ENCODE measurements at places on chromosomes 7 and 10.

DNA sequence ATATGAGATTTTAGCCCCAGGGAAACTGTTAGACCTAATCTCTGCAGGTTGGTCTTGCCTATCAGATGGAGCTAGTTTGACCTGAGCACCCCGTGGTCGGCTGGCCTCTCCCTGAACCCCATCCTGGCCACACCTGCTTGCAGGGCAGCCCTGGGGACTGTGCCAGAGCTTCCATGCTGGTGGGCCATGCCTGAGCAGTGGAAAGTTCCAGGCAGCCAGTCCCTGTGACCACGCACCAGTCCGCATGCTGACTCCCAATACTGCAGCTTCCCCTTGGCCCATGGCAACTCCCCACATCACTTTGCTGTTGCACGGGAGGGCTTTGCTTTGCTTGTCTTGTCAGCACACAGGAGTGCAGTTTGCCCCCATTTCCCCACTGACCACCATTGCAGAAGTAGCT, 427.8 kb upstream of the SEMA3D start:
- DNase-seq = no peak

GRCh38 chr10:77533146-77533886, 104.3 kb downstream of the KCNMA1 start:
- no peak for DNase-seq

- peak; percentile 49 for DNase-seq
These were observed 177.3 kb downstream of the C7orf25 start for GRCh38 chr7:42734568-42734967.

- peak; percentile 84 for DNase-seq
These were observed 129.0 kb downstream of the BICC1 start for GRCh38 chr10:58641708-58642107.

GRCh38 chr7:144709066-144709465, 126.8 kb downstream of the TPK1 start:
- no peak for DNase-seq

- no peak for DNase-seq
These were observed 18.5 kb downstream of the ABRAXAS2 start for GRCh38 chr10:124820121-124820520.

DNA sequence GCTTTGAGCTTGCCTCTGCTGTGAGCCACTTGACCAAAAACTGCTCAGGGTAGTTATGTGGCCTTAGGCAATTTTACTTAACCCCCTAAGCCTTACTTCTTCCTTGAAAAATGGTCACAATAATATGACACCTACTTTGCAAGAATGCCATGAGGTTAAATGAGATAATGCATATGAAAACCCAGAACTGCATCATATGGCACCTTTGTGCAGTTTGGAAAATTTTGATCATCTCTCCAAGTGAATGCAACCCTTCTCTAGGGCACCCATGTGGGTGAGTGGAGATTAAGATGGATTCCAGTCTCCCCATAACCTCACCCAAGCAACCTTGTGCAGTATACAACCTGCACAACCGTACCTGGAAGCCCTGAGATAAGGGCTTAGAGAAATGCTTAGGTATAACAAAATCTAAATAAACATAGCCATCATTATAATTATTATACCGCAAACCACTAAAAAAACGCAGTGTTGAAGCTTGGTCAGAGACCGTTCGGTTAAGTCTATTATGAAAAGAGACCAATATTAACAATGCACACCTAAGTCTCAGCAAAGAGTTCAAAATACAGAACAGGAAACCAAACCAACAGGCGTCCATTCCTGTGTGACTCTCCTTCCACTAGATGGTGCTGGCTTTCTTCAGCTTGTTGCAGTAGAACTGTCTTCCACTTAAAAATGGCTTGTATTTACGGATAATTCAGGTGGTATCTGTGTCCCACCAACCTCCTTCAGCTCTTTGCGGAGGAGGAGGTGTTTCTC, 21.0 kb upstream of the ASB15 start:
- peak; percentile 27 for DNase-seq

- no peak for DNase-seq
These were observed 3.9 kb downstream of the DCLRE1A start for GRCh38 chr10:113849946-113850345.

DNA sequence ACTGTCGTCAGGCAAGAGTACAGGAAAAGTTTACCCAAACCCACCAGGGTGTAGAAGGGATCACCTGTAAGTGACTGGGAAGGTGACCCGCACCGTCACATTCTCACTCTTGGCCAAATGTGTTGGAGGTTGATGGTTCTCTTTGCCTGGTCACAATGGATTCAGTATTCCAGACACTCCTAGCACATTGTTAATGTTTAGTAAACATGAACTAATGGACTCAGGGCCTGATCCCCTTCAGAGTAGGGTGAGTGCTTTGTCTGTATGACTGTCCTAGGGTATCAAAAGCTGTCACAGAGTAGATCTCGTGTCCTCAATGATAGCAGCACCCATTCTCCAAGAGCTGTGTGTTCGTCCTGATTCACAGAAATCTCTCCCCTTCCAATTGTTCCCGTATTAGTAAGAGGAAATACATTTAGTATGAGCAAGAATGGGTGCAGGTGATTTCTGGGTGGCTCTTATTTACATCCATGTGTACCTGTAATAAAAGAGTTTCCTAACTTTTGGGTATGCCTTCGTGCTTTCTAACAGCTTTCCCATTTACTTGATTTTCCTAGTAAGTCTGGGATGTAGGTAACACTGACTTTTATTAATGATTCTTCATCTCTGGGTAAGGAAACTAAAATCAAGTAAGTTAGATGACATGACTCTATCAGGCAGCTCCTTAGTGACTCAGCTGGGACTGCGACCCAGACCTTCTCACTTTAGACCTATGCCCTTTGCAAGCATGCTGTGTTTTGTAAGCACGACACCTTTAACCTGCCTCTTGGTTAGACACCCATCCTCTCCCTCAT, 4.7 kb downstream of the EEPD1 start:
- DNase-seq = no peak

DNA sequence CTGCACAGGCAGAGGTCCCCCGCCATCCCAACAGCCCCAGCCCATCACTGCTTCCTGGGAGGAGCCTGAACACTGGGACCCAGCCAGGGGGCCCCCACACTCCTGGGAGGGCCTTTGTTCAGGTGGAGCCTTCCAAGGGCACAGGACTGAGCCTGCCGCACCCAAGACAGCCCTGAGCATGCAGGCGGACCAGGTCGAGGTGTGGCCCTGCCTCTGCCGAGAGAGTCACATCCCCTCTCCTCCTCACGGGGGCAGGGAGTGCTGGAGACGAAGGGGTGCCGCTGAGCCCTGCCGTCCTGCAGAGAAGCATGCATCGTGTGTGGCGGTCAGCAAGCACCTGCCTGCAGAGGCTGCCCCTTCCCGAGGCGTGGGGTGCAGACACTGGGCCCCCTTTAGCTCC, 7.3 kb upstream of the MAFK start:
- DNase-seq = no peak

GRCh38 chr10:102868911-102869257, 386 bp upstream of the AS3MT start:
- peak; percentile 21 for DNase-seq

- DNase-seq = no peak
These were observed 3.1 kb downstream of the RASGEF1A start for GRCh38 chr10:43263551-43264343.

DNA sequence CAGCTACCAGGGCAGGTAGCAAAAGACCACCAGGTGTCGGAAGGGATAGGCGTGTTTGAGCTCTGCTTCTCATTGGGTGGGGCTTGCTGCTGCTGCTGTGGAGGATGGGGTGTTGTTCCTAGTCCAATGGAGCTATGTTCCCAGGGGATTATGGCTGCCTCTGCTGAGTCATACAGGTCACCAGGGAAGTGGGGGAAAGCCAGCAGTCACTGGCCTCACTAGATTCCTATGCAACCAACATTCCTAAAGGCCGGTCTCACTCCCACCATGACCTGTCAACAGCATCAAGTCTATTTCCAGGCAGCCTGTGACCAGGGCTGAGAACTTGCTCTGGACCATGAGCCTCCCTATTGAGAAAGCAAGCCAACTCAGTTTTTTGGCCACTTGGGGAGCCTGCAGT, 1160.8 kb downstream of the REEP3 start:
- DNase-seq = peak; percentile 82

- DNase-seq = no peak
These were observed 20.6 kb upstream of the CABCOCO1 start for GRCh38 chr10:61642150-61642571.

- DNase-seq = no peak
These were observed 20.7 kb downstream of the MET start for GRCh38 chr7:116692401-116693308.

DNA sequence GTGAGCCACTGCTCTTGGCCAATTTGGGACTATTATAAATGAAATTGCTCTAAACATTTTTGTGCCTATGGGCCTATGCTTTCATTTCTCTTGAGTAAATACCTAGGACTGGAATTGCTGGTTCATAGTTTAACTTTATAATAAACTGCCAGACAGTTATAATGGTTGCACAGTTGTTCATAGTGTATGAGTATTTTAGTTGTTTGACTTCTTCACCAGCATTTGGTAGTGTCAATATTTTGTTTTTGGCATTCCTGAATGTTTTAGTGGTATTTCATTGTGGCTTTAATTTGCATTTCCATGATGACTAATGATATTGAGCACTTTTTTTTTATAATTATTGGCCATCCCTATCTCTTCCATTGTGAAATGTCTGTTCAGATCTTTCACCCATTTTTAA, 29.5 kb downstream of the PLEKHA8 start:
- peak; percentile 74 for DNase-seq

GRCh38 chr7:120723465-120724385, 134.2 kb downstream of the TSPAN12 start:
- DNase-seq = no peak

- DNase-seq = peak; percentile 46
These were observed 151.5 kb downstream of the JAZF1 start for GRCh38 chr7:28029051-28029450.

DNA sequence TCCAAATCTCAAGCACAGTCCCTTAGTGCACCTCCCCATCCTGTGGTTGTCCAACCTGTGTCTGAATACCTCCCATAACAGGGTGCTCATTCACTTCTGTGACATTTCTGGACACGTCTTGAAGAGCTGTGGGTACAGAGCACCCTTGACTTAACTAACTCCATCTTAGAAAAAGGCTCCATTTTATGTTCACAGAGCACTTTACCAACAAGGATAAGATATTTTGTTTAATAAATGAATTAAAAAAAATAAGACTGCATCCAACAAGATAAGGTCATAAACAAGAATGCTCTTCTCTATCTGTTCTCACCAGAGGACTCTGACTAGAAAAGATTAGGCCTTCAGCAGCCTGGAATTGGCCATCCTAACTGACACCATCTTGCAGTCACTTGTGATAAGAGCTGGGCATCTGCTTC, 335.2 kb upstream of the ZNF32 start:
- DNase-seq = no peak

DNA sequence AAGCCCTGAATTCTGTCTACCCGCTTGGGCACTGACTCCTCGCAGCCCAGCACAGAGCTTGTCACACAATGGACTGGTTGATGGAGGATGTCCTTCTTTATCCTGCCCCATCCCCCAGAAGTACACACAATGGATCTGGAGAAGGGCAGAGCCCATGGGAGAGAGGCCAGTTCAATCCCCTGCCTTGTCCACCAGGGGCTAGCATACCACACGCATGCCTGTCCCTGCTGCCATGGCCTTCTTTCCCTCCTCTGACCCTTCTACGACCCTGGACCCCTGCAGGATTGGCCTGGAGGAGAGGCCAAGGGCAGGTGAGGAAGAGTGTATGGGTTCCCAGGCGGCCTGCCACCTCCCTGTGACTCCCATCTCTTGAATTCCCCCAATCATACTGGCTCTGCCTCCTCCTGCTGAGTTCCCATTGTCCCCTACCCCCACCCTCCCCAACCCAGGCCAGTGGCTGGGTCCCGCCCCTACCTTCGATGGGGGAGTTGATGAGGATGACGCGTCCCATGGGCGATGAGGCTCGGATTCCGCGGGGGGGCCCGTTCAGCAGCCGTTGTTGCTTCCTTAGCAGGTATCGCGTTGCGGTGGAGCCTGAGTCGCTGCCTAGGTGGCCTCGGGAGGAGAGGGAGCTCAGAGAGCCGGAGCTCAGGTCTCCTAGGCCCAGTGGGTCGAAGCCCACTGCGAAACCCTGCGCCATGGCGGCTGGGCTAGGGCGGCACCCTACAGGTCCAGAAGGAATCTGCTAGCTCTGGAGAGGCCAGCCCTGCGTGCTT, 1.2 kb downstream of the PDZD7 start:
- no peak for DNase-seq

DNA sequence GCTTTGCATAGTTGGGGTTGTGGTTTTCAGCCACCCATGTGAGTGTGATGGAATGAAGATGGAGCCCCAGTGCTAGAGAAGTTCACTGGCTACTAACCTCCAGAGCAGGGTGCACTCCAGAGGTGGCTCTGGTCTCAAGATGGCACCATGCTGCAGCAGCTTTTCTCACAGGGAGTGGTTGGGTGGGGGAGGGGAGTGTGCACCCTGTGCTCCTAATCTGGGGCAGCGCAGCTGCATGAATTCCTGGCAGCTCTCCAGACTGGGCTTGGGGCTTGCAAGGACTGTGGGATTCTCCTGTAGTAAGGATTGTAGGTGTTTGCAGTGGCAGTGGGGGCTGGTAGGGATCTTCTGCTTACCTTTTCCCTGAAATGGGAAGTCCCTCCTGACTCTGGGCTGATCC, 23.7 kb downstream of the PHTF2 start:
- DNase-seq = no peak

DNA sequence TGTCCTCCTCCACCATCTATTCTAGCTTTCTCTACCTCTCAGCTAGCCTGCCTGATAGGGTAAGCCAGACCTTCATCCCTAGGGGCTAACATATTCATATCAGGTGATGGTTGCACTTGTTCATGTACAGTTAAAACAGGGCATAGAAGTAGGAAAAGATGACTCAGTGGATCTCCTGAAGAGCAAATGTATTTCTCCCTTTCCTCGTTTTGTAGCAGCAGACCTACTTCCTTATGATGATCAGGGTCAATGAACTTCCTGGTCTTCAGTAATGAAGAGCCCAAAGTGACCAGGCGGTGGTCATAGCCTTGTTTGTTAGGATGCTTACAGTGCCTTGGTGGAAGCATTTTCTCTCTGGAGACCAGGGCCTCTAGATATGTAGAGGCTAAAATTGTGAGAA, 6.3 kb downstream of the LIPJ start:
- DNase-seq = no peak

- DNase-seq = no peak
These were observed 421 bp upstream of the NODAL start for GRCh38 chr10:70441895-70442309.

GRCh38 chr7:96837593-96837992, 127.9 kb upstream of the SEM1 start:
- no peak for DNase-seq

- DNase-seq = peak; percentile 60
These were observed 613 bp downstream of the MAPK8 start for GRCh38 chr10:48306870-48307710.

Data from fibroblast of skin of scalp (primary cell).